ENCODE measurements at places on chromosomes 12 and 14. TPM values are rescaled to one million over a fixed set of nuclear protein-coding genes. Genes with fewer than 3 reads are reported as not detected.

DNA sequence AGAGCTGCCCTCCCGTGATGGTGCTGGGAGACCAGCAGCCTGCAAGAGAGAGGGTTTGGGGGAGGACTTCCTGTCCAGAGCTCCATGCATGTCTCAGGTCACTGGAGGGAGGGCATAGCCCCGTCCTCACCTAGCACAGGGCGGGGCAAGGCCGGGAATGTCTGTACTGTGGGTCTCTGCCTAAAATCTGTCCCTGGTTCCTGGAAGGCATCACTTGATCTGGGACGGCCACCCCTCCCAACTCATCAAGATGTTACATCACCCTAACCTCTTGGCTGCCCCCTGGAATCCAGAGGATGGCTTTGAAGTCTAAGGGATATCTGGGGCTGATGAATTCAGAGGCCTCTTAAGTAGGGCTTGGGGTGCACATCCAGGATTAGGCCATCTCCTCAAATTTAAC, 37.0 kb upstream of the MEG3 start:
- DNase-seq: no peak

GRCh38 chr14:102924632-102925588, 2.4 kb downstream of the AMN start:
- no peak for DNase-seq

- no peak for DNase-seq
Measured at GRCh38 chr12:114444422-114445279, 38.7 kb upstream of the TBX5 start.

GRCh38 chr12:52207106-52207505, 15.3 kb upstream of the KRT80 start:
- peak; percentile 37 for DNase-seq

DNA sequence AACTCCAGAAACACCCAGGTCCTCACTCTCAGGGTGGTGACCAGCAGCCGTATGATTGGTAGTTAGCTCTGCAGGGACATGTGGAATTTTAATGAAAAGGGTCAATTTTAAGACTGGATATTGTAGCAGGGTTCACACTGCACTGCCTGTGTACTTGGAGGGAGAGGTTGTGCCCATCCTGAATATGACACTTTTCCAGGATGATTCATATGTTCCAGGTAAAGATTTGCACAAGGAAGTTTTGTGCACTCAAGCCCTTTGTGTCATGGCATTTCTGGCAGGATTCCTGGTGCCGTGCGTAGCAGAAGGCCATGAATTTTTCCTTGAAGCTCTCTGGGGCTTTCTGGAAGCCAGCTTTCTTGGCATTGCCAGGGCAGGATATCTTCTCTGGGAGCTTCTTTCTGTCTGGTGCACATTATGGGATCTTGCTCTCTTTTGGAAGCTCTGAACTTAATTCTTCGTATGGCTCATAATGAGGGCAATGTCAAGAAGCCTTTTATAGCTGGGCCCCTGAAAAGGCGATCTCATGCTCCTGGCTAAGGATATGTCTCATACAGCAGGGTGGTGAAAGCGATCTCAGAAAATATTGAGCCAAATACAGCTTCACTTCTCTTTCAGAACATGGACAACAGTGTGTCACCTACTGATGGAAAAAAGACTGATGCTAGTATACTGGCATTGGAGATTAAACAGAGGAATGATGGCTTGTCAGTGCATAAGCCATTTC, 1133.9 kb downstream of the AACS start:
- DNase-seq: no peak

GRCh38 chr12:12691549-12691948, 4.4 kb downstream of the GPR19 start:
- DNase-seq: no peak

GRCh38 chr14:91889477-91890211, 22.3 kb upstream of the TC2N start:
- no peak for DNase-seq

DNA sequence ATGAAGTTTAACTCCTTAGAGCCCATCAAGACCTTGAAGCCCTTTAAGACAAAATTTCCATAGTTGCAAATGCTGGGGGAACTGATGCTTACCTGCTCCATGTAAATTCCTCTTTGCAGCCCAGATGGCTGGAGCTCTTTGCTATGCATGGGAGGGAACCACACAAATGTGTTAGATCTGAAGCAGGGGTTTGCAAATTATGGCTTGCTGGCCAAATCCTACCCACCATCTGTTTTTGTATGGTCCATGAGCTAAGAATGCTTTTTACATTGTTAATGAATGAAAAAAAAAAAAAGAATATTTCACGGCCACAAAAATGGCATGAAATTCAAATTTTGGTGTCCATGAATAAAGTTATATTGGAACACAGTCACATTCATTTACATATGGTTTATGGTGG, 74.6 kb downstream of the GCH1 start:
- no peak for DNase-seq

- no peak for DNase-seq
Measured at GRCh38 chr12:58811346-58811745, 109.0 kb downstream of the LRIG3 start.

- no peak for DNase-seq
Measured at GRCh38 chr14:68011406-68012028, 191.9 kb downstream of the RAD51B start.

- no peak for DNase-seq
Measured at GRCh38 chr14:35747379-35747778, 61.7 kb downstream of the RALGAPA1 start.

GRCh38 chr14:99786511-99786989, 6.7 kb upstream of the EML1 start:
- DNase-seq: peak; percentile 47

- DNase-seq: no peak
Measured at GRCh38 chr14:37658156-37658555, 62.7 kb downstream of the TTC6 start.

GRCh38 chr12:61365001-61365400, 895.2 kb upstream of the USP15 start:
- no peak for DNase-seq

The CLECL1 gene
- not detected for total RNA-seq

The NXPH4 gene
- total RNA-seq: 1.4 TPM

The RNF10 gene
- 224 TPM for total RNA-seq

The LRFN5 gene
- total RNA-seq: 3.6 TPM

The CLEC9A gene
- not detected for total RNA-seq

The CLEC2A gene
- not detected for total RNA-seq

The ACOT2 gene
- 154 TPM for total RNA-seq

All from mesenteric fat pad (tissue), 1 donor.